Activated CD8-positive, alpha-beta T cell treated with anti-CD3 and anti-CD28 coated beads, Interleukin-2, amount 10 ng/mL, durations not matched to agents 7 days and 5 days (primary cell): ENCODE measurements at places on chromosomes 16 and 17.
A peak's percentile ranks its signal among the peaks of the same experiment; 100 is the strongest.

DNA sequence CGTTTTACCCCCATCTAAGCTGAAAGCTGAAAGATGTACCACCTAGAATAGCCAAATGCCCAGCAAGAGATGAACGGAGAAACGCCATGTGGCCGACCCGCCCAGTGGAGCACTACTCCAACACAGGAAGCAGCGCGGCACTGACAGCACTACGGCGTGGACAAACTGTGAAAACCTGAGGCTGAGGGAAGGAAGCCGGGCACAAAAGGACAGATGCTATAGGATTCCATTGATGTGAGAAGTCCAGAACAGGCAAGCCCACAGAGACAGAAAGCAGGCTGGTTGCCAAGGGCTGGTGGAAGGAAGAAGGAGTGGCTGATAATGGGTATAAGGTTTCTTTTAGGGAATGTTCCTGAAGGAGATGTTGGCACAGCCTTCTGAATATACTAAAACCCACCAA, 29.4 kb upstream of the SLC38A8 start:
- H3K27me3 ChIP-seq = no peaks in the 10 kb centered on the region
- H3K4me3 ChIP-seq = no peak overlapping the region
- no peak overlapping the region for H3K27ac ChIP-seq
- DNase-seq = no peak

DNA sequence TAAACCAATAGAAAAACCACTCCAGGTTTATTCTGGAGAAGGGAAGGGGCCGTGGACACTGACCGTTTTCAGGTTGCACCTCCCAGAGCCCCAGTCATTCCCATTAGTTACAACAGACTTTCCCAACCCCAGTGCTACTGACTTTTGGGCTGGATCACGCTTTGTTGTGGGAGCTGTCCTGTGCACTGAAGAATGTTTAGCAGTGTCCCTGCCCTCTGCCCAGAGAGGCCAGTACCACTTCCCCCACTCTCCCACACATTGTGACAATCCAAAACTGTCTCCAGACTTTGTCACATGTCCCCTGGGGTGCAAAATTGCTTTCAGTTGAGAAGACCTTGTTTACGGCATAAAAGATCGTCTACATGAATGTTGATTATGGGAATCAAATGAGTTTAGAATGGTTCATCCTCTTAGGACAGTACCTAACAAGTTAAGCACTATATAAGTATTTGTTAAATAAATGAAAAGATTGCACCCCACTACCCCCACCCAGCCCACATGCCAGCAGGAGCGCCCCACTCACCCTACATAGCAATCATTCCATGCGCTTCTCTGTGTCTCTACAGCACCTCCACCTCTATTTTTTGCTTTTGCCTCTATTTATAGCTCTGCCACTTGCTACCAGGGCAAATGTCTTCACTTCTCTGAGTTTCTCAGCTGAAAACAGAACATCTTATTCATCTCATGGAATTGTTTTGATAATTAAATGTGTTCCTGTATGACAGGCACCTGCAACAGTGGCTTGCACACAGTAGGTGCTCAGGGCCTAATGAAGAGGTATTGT, 104.9 kb downstream of the AXIN2 start:
- no peak overlapping the region for H3K27ac ChIP-seq
- DNase-seq = no peak
- peaks cover 7% of the 10 kb centered on the region for H3K27me3 ChIP-seq
- H3K36me3 ChIP-seq = no peaks in the 10 kb centered on the region
- H3K4me3 ChIP-seq = no peak overlapping the region

- no peak overlapping the region for H3K27ac ChIP-seq
- H3K36me3 ChIP-seq = peaks cover 5% of the 10 kb centered on the region
- H3K27me3 ChIP-seq = no peaks in the 10 kb centered on the region
- no peak overlapping the region for H3K4me3 ChIP-seq
- no peak for DNase-seq
- H3K4me1 ChIP-seq = no peaks in the 10 kb centered on the region
These were observed 13.5 kb upstream of the DBNDD1 start for GRCh38 chr16:90032674-90033331.

- no peaks in the 10 kb centered on the region for H3K36me3 ChIP-seq
- H3K27me3 ChIP-seq = peaks cover 1% of the 10 kb centered on the region
- no peak for DNase-seq
- no peaks in the 10 kb centered on the region for H3K4me1 ChIP-seq
- no peak overlapping the region for H3K27ac ChIP-seq
These were observed 56.9 kb downstream of the MARCHF10 start for GRCh38 chr17:62751060-62751691.

GRCh38 chr17:55978578-55978977, 174.7 kb upstream of the ANKFN1 start:
- H3K36me3 ChIP-seq = no peaks in the 10 kb centered on the region
- H3K4me1 ChIP-seq = no peaks in the 10 kb centered on the region
- DNase-seq = no peak
- no peak overlapping the region for H3K4me3 ChIP-seq
- H3K27me3 ChIP-seq = no peaks in the 10 kb centered on the region

- no peak overlapping the region for H3K27ac ChIP-seq
- no peaks in the 10 kb centered on the region for H3K4me1 ChIP-seq
- no peaks in the 10 kb centered on the region for H3K27me3 ChIP-seq
- H3K36me3 ChIP-seq = no peaks in the 10 kb centered on the region
- H3K4me3 ChIP-seq = no peak overlapping the region
- no peak for DNase-seq
These were observed 5.9 kb downstream of the HPR start for GRCh38 chr16:72068930-72069329.

- H3K4me3 ChIP-seq = no peak overlapping the region
- no peak overlapping the region for H3K27ac ChIP-seq
- H3K4me1 ChIP-seq = no peaks in the 10 kb centered on the region
- H3K36me3 ChIP-seq = peaks cover 8% of the 10 kb centered on the region
These were observed 13.9 kb downstream of the PRSS27 start for GRCh38 chr16:2706085-2706484.

- peaks cover 31% of the 10 kb centered on the region for H3K36me3 ChIP-seq
- peak within 1 kb of the TSS; percentile 91 for H3K4me3 ChIP-seq
- H3K27ac ChIP-seq = peak within 1 kb of the TSS; percentile 93
- peaks cover 35% of the 10 kb centered on the region for H3K4me1 ChIP-seq
- DNase-seq = peak; percentile 79
These were observed at the start of gene DDX19B for GRCh38 chr16:70298988-70299938. Gene DDX19B (plus strand): TSS chr16:70299186. CDS start chr16:70299298, 112 bp downstream.

GRCh38 chr16:57844416-57845030, 42.2 kb upstream of the KIFC3 start:
- H3K36me3 ChIP-seq = no peaks in the 10 kb centered on the region
- no peaks in the 10 kb centered on the region for H3K4me1 ChIP-seq
- H3K4me3 ChIP-seq = no peak overlapping the region
- no peak overlapping the region for H3K27ac ChIP-seq

DNA sequence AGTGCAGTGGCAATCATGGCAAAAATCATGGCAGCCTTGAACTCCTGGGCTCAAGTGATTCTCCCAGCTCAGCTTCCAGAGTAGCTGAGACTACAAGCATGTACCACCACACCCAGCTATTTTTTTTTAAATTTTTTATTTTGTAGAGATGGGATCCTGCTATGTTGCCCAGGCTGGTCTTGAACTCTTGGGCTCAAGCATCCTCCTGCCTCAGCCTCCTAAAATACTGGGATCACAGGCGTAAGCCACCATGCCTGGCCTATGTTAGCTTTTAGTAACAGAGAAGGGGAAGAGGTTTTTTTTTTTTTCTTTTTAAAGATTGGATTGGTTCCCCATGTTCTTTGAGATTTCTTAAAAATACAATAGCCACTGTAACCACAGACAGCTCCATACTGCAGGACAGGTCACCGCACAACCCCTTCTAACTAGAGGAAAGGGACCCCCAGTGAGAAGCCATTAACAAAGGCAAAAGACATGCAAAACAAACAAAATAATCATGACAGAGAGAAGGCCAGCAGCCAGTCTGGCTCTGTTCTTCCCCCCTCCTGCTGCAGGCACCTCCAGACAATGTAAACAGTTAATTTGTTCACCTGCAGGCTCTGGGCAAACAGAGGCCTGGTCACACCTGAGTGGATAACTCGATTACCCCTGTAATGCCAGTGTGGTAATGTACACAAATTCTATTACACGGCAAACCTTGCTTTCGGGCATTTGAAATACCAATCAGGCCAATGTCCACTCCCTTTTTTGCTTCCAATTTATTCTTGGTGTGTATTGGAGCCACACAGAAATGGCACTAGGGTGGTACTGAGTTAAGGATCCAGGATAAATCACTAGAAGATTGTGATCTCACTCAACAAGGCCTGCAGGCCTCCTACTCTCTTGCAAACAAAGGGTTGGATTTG, 52.9 kb downstream of the SNX11 start:
- peaks cover 9% of the 10 kb centered on the region for H3K4me1 ChIP-seq
- DNase-seq = no peak
- no peak overlapping the region for H3K27ac ChIP-seq
- H3K36me3 ChIP-seq = peaks cover 23% of the 10 kb centered on the region
- no peaks in the 10 kb centered on the region for H3K27me3 ChIP-seq

- no peak overlapping the region for H3K4me3 ChIP-seq
- H3K4me1 ChIP-seq = peaks cover under 1% of the 10 kb centered on the region
- H3K27me3 ChIP-seq = peaks cover 23% of the 10 kb centered on the region
- no peak overlapping the region for H3K27ac ChIP-seq
- DNase-seq = peak; percentile 55
These were observed 6.0 kb upstream of the TPPP3 start for GRCh38 chr16:67399218-67399733.

DNA sequence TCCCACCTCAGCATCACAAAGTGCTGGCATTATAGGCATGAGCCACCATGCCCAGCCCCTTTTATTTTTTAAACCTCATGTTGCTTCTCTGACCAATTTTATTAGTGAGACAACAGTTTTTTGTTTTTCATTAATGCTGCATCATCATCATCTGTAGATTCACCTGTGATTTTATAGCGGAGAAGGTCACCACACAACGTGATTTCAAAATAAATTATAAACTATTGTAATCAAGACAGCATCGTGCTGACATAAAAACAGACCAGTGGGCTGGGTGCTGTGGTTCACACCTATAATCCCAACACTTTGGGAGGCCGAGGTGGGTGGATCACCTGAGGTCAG, 28.7 kb upstream of the METTL9 start:
- H3K4me1 ChIP-seq = peaks cover 5% of the 10 kb centered on the region
- no peak for DNase-seq
- no peak overlapping the region for H3K4me3 ChIP-seq
- H3K27ac ChIP-seq = no peak overlapping the region
- H3K27me3 ChIP-seq = peaks cover 18% of the 10 kb centered on the region

DNA sequence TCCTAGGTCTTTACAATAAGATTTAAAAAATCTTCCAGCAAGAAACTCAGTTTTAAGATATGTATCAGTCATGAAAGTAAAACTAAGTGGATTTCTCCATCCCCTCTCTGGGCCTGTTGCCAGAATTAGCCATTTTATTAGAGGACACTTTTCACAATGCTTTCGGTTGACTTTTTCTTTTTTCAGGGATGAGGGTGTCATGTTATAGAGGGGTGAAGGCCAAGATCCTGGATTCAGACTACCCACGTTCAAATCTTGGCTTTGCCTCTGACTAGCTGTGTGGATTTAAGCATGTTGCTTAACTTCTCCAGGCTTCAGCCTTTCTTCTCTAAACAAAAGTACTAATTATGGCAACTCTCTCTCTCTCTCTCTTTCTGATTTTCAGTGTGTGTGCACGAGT, 111.7 kb upstream of the COX10 start:
- H3K27me3 ChIP-seq = no peaks in the 10 kb centered on the region
- H3K4me3 ChIP-seq = no peak overlapping the region
- H3K36me3 ChIP-seq = no peaks in the 10 kb centered on the region
- peaks cover 3% of the 10 kb centered on the region for H3K4me1 ChIP-seq
- DNase-seq = no peak

GRCh38 chr17:37787055-37787757, 42.3 kb upstream of the HNF1B start:
- peaks cover 4% of the 10 kb centered on the region for H3K4me1 ChIP-seq
- DNase-seq = no peak
- H3K36me3 ChIP-seq = no peaks in the 10 kb centered on the region
